ENCODE measurements at places on chromosomes 3 and 15.

DNA sequence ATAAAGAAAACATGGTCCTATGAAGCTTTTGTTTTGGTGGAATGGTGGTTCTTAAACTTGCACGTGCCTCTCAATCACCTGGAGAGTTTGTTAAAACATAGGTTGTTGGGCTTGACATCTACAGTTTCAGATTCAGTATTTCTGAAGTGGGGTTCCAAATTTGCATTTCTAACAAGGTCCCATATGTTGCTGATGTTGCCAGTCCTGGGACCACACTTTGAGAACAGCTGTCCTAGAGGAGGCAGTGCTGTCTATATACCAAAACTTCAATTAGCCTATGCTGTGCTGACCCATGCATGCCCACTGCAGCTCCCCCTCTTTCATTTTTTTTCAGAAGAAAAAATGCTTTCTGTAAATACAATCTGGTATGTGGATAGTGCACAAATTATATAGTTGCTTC is 31.3 kb downstream of the ALCAM start:
- no peak for DNase-seq

- no peak for DNase-seq
Measured at GRCh38 chr15:50067254-50067653, 51.8 kb downstream of the ATP8B4 start.

GRCh38 chr3:194556086-194557056 is 69.6 kb upstream of the ATP13A3 start:
- DNase-seq = no peak

DNA sequence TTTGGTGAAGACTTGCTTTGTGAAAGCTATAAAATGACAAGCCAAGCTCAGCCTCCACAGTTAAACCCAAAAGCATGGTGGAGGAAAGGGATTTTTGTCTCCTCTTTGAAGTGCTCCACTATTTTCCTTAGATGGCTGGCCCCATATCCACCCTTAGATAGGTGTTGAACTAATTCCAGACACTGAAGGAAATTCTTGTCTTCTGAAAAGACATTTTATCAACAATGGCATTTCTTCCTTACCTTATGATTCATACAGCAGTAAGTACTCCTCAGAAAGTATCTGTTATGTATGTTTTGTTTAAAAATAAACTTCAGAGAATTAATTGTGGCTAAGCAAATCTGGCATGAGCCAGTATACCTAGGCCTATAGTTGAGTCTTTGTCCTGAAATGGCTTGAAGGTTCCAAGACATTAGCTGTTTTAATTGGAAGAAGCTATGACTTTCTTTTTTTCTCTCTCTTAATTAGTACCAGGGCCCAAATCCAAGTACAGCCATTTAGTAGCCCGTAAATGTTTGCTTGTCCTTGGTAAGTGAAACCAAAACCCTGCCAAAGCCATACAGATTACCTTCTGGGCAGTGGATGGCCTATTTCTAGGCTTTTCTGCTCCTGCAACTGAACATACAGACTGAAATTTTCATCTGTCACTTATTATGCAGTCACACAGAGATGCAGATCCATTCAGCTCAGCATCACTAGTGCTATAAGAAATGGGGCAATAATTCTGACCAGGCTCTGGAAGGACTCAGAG is 5.1 kb upstream of the BFSP2 start:
- DNase-seq = no peak

GRCh38 chr15:100690032-100690794 is 87.8 kb downstream of the ASB7 start:
- DNase-seq = no peak

DNA sequence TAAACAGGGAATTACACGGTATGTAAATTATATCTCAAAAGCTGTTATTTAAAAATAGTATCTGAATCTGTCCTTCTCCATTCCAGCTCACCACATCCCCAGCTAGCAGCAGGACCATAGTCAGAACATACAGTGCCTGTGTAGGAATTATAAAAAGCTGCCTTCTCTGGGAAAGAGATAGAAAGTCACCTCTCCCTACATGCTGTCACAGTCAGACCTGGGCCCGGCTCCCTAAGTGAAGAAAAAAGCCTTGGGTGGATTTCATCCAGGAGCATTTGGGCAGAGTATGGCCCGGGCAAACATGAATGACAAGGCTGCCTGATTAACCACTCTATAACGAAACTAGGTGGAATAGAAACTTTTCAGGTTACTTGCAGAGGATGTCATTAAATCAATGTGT is 144.1 kb downstream of the CNTN3 start:
- no peak for DNase-seq

GRCh38 chr3:120299403-120299802 is 14.4 kb upstream of the GPR156 start:
- DNase-seq = no peak

DNA sequence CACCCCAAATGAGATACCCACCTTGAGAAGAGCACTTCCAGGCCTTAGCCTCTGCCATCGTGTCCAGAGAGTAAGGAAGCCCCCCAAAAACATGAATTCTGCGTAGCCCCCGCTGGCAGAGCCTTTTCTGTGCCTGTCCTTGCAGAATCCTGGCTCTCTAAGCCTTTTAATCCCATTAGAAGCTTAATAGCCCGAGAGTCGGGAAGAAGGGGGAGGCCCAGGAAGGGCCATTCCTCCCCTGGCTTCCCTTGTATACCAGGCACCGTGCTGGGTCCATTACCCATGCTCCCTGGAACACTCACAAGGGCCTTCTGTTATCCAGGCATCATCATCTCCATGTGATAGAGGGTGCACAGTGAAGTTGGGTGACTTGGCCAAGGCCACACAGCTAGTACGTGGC is 7.1 kb downstream of the SPTBN5 start:
- no peak for DNase-seq

DNA sequence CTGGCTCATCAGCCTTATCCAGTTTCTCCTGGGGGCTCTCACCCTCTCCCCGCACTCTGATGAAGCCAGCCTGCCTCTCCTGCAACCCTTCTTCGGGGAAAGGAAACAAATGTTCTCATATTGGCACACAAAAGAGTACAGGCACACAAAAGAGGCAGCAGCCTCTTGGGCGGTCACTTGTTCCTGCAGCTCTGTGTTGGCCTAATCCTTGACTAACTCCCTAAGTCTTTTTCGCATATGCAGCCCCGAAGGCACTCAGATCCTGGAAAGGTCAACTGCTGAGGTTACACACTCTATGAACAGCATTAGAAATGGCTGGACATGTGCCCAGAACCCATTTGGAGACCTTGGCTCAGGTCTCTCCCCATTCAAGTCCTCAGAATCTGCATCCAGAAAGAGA is 7.4 kb upstream of the CAMP start:
- no peak for DNase-seq

GRCh38 chr3:12966847-12967605 is 106.2 kb downstream of the IQSEC1 start:
- DNase-seq = no peak

DNA sequence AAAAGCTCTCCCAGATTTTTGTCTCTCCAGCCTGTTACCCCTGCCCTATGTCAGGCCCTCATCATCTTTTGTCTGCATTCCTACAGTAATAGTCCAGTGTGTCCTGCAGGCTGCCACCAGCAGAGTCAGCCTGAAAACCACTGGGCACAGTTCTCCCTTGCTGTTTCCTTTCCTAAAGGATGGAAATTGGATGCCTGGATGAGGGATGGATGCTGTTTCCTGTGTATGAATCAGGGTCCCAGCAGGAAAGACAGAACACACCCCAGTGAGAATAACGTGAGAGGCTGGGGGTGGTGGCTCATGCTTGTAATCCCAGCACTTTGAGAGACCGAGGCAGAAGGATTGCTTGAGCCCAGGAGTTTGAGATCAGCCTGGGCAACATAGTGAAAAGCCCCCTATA is 3.3 kb upstream of the SNX33 start:
- no peak for DNase-seq

DNA sequence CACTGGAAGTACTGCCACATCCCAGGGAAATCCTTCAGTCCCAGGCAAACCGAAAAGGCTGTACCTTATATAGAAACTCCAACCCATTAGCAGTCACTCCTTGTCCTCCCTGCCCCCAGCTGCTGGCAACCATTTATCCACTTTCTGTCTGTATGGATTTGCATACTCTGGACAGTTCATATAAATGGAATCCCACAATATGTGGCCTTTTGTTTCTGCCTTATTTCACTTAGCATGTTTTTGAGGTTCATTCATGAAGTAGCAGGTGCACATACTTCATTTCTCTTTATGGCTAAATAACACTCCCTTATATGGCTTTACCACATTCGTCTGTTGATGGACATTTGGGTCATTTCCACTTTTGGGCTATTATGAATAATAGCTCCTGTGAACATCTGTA is 51.6 kb upstream of the CMTM8 start:
- DNase-seq = no peak

- DNase-seq = no peak
Measured at GRCh38 chr15:59702351-59702750, 13.2 kb upstream of the BNIP2 start.

- no peak for DNase-seq
Measured at GRCh38 chr3:44066806-44067205, 174.9 kb upstream of the TOPAZ1 start.

- no peak for DNase-seq
Measured at GRCh38 chr3:156811089-156811862, 14.9 kb upstream of the LEKR1 start.

GRCh38 chr15:79919749-79920511 is 23.1 kb upstream of the MTHFS start:
- no peak for DNase-seq

DNA sequence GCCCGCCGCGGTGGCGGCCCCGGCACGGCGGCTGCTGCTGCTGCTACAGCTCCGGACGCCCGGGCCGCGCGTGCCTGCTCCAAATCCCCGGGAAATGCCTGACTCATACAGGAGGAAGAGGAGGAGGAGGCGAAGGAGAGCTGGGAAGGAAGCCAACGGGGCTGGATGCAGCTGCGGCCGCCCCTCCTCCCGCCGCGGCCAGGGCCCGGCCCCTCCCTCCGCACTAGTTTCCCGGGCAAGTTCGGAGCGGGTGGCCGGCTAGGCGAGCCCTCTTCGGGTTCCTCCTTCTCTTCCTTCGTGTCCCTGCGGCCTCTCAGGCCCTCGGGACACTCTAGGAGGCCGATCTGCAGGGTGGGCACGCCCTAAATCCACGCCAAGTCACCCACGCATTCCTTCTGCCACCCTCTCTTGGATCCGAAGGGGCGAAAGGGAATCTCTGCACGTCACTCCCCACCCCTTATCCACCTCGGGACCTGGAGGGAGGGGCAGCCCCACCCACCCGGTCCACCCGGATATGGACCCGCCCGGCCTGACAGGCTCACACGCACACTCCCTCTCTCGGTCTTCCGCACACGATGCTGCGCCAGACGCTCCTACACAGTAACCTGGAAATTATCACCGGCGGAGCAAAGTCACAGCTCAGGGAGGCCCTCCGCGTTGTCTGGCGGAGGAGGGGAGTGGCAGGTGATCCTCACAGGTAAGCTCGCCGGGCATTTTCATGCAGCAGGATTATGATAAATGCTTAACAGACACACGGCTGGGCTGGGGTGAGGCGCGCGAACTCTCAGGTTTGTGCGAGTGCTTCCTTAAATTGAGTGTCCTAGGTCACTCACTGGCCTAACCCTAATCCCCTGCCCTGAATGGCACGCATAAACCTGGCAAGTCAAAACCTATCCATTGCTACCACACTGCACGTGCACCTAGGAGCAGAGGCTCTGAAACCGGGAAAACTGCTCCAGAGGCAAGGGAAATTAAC is at the start of the genes OSBPL10 and ZNF860:
OSBPL10 (minus strand) TSS at position 57 of the 976 bp plus-strand sequence. CDS start 83 bp downstream, outside the sequence.
ZNF860 (plus strand) TSS at position 545 of the 976 bp plus-strand sequence. CDS start 7,330 bp downstream, outside the sequence.
- peak; percentile 78 for DNase-seq

DNA sequence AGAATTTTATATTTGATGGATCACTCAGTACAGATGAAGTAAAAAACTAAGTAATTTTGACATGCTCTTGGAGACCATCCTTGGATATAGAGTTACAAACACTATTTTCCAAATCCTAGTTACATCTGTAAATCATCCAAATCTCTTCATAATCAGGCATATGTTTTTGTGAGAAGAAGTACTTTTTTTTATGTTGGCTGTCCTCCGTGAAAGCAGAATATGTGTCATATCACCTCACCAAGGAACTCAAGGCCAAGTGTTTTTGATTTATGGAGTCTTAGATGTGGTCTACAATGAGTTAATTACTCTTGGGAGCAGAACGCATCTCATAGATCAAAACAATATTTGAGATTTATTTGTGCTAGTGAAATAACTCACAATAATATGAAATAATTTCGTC is 416.5 kb upstream of the TGFBR2 start:
- no peak for DNase-seq

DNA sequence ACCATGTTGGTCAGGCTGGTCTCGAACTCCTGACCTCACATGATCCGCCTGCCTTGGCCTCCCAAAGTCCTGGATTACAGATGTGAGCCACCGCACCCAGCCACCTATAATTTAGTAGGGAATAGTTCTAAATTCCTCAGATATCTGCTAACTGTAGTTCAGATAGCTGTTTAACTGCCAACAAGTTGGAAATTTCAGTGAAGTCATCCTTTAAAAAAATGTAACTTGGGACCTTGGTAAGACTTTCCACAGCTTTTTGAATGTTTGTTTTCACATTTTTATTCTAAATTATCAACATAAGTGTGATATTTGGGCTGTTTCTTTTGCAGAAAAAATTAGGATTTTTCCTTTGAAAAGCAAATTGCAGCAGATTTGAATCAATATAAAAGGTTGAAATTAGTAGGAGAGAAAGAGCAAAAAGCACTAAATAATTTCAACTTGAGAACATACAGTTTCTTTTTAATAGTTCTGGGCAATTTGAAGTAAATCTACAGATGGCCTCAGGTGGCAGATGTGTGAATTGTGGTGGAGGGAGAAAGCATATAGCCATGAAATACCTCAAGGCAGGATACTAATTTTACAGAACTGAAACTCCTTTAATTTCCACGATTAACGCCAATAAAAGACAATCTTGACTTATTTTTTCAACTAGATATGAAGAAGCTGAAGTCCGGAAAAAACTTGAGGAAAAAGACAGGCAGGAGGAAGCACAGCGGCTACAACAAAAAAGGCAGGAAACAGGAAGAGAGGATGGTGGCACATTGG is 34.3 kb downstream of the USP8 start:
- no peak for DNase-seq

GRCh38 chr3:8490079-8490552 is 11.5 kb upstream of the LMCD1 start:
- no peak for DNase-seq

- no peak for DNase-seq
Measured at GRCh38 chr15:52440414-52440813, 88.3 kb downstream of the MYO5A start.

DNA sequence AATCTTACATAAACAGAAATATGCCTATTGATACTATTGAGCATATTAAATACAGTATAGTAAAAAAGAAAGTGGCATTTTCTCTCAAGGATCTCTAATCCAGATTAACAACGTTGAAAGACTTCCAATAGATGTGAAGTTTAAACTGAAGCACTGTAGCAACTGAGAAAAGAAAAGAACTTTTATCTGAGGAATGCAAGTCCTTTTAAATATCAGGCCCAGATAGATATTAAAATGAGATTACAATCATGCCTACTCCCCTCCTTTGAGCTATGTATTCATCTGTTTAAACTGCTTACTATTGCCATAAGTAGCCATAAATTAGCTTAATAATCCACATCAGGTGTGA is 102.3 kb downstream of the TFDP2 start:
- no peak for DNase-seq

GRCh38 chr15:29170521-29170920 is 99.1 kb downstream of the NSMCE3 start:
- no peak for DNase-seq

GRCh38 chr3:45881078-45882022 is 5.0 kb upstream of the CCR9 start:
- no peak for DNase-seq

GRCh38 chr3:49924683-49925082 is 4.9 kb downstream of the MON1A start:
- no peak for DNase-seq

- no peak for DNase-seq
Measured at GRCh38 chr3:150312018-150312657, 96.0 kb upstream of the TSC22D2 start.

All from smooth muscle cell of the brain vasculature (primary cell).